Cortex of kidney (tissue), 1 donor: ENCODE measurements at places on chromosomes 4 and X.

- DNase-seq: no peak
These were observed 17.5 kb downstream of the SLC16A2 start for GRCh38 chrX:74438764-74439163.

- DNase-seq: no peak
These were observed 99.2 kb downstream of the SHOX start for GRCh38 chrX:729583-730409.

DNA sequence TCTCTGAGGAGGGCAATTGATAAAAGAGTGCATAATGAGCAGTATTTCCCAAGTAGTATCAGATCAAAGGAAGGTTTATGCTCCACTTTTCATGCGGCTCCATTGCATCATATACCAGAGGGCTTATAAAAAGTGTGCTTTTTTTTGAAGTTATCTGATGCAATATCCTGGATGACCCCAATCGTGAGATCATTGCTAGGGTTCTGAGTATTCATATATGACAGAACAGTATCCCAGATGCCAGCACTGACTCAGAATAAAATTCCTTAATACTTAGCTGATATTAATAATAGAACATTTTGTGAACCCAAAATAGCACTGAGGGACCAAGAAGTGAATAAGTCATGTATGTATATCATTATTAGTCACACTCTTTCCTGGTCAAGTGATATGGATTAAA is 945.5 kb upstream of the AGA start:
- DNase-seq: no peak

DNA sequence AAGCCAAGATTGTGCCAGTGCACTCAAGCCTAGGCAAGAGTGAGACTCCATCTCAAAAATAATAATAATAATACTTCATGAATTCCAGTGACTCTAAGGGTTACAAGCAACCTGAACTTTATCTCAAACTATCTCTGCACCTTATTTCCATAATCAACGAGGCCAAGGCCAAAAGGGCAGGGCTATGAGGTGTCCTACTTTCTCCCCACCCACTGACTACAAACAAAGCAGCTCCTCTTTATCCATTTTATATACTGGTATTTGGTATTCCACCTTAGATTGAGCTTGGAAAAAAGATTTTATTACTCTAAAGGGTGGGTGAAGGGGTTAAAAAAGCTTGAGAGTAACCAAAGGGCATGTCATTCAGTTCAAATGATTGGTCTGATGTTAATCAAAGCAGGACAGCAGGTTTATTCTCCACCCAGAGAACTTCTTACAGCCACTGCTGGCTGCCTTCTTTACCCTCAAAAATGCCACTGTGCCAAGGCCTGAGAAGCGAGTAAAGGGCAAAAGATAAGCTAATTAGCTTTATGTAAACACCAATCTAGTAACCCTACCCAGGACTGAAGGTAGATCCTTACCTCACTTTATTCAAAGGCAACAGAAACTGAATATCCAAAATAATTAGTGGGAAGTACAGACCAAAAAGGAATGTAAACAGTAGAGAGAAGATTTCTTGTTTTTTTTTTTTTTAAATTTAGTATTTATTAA is 28.2 kb downstream of the APOO start:
- no peak for DNase-seq

DNA sequence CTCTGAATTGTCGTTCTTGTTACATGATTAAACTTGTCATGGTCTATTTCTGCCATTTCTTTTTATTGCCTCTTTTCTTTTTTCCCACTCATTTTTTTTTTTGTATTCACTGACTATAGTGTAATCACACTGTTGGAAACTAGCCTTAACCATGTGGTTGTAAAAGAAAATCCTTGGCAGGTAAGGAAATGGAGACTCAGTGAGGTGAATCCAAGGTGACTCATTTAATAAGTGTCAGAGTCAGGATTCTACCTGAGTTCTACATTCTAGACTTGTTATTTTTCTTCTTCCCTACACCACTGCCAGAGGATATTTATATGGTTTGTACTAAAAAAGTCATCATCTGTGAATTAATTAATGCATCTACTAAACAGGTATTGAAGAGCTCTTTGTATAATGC is 152.2 kb downstream of the CBLL2 start:
- no peak for DNase-seq

DNA sequence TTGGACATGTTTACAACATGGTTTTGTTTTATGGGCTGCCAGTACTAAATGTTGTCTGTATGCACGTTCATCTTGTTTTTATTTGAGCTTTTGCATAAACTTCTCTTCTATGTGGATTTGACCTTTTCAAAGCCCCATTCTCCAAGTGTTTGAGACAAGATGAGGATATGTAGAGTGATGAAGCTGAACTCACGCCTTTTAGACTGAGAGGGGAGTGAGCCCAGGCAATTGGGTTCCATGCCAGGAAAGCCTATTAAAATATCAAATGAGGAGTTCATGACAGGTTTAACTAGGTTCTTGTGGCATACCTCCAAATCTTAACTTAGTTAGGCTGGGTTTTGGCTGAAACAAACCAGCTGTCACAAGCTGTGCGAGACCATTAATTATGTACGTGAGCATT is 170.4 kb upstream of the LDB2 start:
- no peak for DNase-seq

- DNase-seq: no peak
These were observed 279.8 kb downstream of the UNC5C start for GRCh38 chr4:95268819-95269565.

DNA sequence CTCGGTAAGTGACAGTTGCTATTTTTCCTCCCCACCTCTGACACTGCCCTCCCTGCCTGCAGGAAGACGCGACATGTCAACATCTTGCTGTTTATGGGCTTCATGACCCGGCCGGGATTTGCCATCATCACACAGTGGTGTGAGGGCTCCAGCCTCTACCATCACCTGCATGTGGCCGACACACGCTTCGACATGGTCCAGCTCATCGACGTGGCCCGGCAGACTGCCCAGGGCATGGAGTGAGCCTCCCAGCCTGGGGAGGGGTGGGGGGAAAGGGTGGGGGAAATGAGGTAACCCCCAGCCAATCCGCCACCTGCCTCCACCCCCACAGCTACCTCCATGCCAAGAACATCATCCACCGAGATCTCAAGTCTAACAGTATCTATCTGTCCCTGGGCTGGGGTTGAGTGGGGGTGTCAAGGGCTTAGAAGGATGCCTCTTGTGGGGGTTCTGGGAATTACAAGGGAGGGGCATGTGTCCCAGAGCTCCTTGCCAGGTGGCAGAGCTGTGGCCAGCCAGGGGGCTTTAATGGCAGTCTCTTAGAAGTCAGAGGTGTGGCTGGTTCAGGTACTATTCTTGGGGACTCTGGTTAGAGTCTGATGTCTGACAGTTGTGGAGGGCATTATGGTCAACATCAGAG is 7.8 kb downstream of the ARAF start:
- no peak for DNase-seq

- DNase-seq: no peak
These were observed 52.9 kb downstream of the SLC7A11 start for GRCh38 chr4:138189206-138189605.

GRCh38 chr4:186485150-186485549 is 70.2 kb downstream of the MTNR1A start:
- no peak for DNase-seq

DNA sequence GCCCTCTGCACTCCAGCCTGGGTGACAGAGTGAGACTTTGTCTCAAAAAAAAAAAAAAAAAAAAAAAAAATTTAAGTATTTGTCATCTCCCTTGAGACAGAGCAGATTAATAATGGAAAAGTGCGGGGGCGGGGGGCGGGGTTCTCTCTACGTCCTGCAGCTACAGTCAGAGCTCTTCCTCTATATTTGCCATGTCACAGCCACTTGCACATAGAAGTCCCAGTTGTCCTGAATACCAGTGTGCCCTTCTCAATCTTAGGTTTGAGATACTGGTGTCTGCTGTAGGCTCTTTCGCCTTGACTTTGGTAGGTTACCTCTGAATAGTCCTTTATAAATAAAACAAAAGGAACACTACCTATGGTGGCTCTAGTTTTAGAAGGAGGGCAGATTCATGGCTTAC is 237.8 kb upstream of the PGRMC2 start:
- no peak for DNase-seq

- no peak for DNase-seq
These were observed 33.9 kb downstream of the ANK2 start for GRCh38 chr4:113083346-113083745.

GRCh38 chr4:70712150-70712549 is 9.6 kb upstream of the RUFY3 start:
- no peak for DNase-seq

DNA sequence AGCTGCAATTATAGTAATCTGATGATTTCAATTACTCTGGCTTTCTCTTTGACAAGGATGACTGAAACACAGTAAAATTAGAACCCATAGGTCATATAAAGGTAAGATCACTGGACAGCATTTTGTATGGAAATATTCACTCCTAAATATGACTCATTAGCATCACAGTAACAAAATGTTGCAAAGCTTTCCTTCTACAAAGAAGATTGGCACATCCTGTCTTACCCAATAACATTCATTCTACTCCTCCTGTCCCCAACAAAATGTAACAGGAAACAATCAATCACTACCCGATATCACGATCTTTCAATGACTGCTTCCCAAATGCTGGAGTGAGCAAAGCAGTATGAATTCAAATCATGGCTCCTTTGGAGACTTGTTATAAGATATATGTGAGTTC is 95.3 kb downstream of the FANCB start:
- no peak for DNase-seq

GRCh38 chrX:1493412-1493811 is 40.7 kb upstream of the ASMTL start:
- DNase-seq: no peak

- DNase-seq: no peak
These were observed 1.1 kb downstream of the RPS6KA6 start for GRCh38 chrX:84186603-84187532.
